ENCODE measurements at places on chromosomes 5 and 9.

GRCh38 chr9:121735793-121736770 lies 84.6 kb downstream of the DAB2IP start:
- DNase-seq, result peak; percentile 34

- no peak for DNase-seq
These were observed 19.8 kb upstream of the SLC9A3 start for GRCh38 chr5:543755-544674.

DNA sequence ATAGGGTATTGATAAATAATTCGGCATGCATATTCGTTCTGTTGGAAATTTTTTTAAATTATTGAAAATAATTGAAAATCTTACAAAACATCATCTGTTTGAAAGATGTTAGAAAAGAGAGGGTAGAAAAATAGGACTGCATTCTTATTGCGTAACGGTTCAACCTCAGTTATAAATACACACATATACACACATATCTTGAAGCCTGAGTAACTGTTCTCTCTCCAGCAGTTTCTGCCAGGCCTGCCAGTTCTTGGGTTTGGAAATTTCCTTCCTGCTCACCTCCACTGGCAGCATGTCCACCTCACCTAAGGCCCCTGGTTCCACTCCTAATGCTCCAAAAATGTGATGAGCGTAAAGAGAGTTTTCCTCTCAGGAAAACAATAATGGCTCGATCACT lies 9.1 kb downstream of the SPATA31E1 start:
- peak; percentile 57 for DNase-seq

DNA sequence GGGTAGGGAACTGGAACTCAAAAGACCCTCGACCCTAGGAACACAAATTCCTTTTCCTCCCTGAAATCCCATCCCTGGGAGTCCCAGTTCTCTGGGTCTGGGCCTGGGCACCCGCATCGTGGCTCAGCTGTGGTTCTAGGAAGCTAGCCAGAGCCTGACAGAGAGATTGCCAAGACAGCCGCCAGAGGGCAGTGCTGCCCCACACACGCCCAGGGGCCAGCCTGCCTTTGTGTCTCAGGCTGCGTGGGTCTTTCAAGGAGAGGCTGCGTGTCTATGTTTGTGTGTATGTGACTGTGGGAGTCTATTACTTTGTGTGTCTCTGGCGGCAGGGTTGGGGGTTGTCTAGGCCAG lies 32.0 kb upstream of the TTLL11 start:
- DNase-seq, result peak; percentile 84

DNA sequence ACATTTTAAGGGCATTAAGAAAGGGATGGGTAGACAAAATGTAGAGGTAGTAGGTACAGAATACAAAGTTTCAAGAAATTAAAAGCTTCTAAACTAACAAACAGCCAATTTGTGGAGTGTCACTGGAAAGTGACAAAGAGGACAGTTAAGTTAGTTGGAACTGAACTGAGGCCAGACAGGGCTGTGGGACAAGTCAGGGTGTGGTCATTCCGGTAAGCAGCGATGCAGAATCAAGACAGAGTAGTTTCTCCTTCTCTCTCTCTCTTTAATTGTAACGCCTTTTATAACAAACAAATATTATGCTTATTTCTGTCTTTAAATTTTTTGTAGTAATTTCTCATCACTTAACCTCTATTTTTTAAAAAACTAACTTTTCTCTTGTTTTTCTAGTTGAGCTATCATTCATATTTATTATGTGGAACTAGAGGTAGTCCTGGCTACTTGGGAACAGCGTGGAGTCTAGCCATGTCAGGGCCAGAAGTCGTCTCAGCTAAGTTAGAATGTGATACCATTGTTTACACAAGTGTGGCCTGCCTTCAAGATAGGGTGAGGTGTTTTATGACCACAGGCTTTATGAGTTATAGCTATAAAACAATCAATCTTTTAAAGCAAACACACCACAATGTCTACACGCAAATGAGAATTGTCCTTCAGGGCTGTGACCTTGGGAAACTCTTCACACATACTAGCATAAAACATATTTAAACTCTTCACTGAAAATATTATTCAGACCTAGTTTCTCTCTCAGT lies 115.3 kb upstream of the CDKN2B start:
- DNase-seq, result peak; percentile 50

DNA sequence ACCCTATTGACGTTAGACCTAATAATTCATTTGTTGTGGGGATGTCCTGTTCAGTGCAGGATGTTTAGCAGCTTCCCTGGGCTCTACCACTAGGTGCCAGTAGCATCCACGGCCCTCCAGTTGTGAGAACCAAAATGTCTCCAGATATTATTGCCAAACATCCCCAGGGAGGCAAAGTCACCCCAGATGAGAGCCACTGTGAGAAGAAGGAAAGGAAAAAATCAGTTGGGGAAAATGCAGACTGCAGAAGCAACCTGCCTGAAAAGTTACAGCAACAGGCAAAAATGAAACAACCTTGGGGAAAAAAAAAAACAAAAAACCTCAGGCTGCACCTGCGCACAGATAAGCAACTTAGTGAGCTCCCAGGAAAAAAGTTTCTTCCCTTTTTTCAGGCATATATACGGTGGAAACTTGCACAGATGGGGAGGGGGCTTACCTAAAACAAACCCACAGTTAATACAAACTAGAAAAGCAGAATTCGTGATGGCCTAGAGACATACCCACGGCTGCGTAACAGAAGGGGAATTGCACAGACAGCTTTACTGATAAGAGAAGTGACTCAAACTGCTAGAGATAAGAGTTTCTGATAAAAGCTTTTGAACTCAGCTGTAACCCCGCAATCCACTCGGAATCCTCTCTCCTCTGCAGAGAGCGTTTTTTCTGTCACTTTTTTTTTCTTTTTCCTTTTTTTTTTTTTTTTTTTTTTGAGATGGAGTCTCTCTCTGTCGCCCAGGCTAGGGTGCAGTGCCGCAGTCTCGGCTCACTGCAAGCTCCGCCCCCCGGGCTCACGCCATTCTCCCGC lies 29.8 kb upstream of the FBP1 start:
- DNase-seq, result peak; percentile 81

DNA sequence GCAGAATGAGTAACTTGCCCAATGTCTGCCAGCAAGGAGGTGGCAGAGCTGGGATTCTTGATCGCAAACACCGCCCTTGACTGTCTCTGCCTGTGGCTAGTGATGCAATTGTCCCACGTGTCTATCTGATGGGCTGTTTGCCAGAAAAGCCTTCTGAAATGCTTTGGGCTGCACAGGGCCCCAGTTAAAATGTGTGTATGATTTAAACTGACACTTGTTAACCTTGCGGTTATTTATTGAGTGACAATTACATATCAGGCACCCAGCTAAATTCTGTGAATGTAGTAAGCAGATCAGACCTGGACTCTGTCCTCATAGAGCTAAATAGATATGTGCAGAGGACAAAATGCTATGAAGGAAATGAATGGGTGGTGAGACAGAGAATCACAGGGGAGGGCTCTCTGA lies 11.6 kb upstream of the IL12B start:
- peak; percentile 82 for DNase-seq

GRCh38 chr5:96180684-96181435 lies 219.2 kb upstream of the ELL2 start:
- DNase-seq, result no peak

- DNase-seq, result no peak
These were observed 7.0 kb downstream of the NR5A1 start for GRCh38 chr9:124500028-124500795.

DNA sequence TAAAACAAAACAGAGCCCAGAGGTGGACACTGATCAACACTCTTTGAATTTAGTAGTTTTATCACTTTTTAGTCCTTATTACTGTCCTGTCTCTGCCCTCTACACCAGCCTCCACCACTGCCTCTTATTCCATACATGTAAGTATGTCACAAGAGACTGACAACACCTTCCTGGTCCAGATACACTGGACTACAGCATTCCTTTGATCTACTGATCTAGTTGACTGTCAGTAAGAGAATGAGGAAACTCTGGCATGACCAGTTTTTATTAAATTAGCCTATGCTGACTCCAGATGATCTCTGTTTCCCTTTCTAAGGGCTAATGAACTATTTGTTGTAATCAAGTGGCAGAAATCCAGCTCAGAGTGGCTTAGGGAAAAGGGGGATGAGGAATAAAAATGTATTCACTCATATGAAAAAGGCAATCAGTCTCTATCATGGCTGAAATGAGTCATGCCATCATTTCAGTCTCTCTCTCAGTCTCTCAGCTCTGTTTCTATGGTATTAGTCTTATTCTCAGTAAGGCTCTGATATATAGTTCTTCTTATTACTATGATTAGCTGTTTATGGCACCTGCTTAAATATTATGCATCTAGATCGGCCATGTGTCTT lies 5.5 kb downstream of the ARHGEF37 start:
- no peak for DNase-seq

DNA sequence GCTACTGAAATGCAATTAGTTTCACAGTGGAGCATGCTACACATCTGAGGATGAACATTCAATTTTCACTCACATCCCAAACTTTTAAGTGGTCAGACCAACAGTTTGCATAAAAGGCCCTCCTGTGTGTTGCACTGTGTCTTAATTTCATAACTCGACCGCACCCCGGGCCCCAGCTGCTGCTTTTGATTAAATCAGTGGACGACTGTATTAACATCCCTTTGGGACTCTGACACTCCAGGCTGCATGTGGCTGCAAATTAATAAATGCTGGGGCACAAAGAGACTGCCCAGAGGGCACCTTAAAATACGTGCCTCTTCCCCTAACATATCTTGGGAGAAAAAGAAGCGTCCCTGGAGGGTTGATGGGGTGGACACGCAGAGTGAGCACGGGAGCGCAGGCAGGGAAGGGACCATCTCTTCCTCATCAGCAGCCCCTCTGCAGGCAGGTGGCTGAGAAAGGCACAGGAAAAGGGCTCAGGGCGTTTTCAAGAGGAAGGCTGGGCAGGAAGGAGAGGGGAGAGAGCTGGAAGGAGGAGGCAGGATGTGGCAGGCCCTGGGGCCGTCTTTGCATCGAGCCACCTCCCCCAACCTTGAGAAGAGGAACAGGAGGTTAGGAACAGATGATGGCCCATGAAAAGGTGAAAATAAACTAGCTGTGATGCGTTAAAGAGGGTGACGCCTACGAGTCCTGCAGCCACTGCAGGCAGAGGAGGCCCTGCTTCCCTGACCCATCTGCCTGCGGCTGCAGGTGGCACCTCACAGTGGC lies 18.6 kb downstream of the MED10 start:
- DNase-seq, result no peak

- DNase-seq, result no peak
These were observed 8.5 kb upstream of the FEM1C start for GRCh38 chr5:115553082-115553481.

- no peak for DNase-seq
These were observed 6.5 kb downstream of the PPP6C start for GRCh38 chr9:125183054-125183453.

Measured in choroid plexus epithelial cell (primary cell).